ENCODE measurements at places on chromosomes 1 and 21.

DNA sequence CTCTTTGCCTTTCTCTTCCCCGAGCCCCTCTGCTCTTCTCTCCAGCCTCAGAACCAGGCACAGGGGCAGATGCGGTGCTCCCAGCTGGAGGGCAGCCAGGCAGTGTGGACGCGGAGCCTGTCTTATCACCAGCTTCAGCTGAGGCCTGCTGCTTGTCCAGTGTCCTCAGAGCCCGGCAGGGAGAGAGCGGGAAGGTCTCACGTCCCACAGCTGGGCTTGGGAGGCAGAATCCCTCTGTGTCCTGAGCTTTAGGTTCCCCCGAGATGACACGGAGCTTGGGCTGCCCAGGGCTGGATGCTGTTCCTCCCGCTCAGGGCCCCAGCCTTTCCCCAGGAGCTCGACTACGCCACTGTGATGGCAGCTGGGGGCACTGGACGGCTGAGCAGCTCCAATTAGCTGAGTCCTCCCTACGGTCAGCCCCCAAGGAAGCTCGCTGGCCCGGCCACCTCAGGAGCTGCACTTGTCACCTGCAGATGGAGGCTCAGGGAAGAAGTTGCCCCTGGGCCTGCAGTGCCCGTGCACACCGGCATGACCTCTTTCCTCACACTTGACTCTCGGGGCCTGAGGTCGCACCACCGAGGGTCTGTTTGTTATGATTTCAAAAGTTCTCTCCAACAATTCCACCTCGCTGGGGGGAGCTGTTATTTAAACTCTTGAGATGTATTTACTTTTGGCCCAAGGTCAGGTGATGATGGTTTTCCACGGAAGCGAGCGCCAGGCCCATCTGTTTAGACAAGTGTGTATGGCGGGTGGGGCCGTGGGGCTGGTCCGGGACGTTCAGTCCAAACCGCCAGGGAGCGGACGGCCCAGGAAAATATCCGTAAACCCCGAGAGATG is 127.3 kb downstream of the SIK1 start:
- no peak for DNase-seq

DNA sequence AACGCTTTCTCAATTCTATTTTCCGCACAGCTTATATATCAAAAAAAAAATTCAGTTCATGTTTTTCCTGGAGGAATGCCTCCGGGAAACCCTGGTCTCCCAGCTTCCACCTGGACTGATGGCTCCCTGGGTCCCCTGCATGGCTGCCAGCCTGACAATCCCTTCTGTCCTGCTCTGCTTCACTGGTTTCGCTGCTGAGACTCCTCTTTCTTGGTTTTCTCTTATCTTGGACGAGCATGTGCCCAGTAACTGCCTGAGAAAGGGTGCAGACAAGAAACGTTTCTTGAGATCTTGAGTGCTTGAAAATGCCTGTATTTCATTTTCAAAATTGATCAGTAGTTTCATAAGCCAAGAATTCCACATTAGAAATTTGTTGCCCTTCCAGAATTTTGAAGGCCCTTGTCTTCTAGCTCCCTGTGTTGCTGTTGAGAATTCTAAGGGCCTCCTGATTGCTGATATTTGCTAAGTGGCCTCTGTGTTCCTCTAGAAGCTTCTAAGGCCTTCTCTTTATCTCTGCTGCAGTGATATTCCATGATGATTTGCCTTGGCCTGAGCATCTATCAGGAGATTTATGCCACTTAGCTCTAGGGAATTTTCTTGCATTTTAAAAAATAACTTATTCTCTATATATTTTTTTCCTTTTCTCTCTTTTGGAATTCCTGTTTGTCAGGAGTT is 44.7 kb downstream of the ETS2 start:
- no peak for DNase-seq

DNA sequence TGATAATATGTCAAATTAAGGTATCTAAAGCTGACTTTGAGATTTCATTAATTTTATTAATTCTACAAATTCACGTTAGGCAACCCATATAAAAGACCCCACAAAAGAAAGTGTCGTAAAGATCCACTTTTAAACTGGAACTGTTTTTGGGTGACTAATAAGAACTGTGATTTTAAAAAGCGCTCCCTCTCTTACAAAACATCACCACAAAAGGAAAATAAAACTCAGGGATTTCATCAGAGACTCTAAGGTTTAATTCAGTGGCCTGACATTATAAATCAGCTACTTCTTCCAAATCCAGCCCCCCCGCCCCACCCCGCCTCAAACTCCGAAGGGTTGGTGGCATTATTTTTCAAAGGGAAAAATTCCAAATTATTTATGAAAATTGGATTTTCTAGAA is 2.7 kb downstream of the COL24A1 start:
- DNase-seq = no peak

DNA sequence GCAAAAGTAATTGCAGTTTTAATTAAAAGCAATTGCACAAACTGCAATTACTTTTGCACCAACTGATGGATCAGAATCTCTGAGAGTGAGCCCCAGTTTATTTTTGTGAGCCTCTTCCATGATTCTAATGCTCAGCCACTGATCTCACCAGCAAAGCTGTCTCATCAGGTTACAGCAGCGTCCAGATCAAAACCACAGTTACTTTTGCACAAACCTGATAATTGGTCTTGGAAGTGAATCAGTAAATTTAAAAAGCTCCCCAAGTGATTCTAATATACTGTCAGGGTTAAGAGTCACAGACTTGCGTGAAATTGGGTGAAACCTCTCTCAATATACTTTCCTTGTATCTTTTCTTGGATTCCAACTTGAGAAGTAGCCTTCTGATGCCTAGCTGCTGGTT is 13.5 kb upstream of the CR2 start:
- DNase-seq = no peak

- peak; percentile 85 for DNase-seq
Measured at GRCh38 chr1:33633019-33633801, 160.8 kb downstream of the ZSCAN20 start.

- DNase-seq = no peak
Measured at GRCh38 chr1:208544053-208544452, 299.9 kb upstream of the PLXNA2 start.

Data from NB4 (cell line).